ENCODE measurements at places on chromosomes 2 and 18.

GRCh38 chr18:22465859-22466457 is 48.2 kb upstream of the CTAGE1 start:
- peak; percentile 98 for DNase-seq

- peak; percentile 76 for DNase-seq
Observed at GRCh38 chr2:152718909-152719645, 657 bp downstream of the ARL6IP6 start.

DNA sequence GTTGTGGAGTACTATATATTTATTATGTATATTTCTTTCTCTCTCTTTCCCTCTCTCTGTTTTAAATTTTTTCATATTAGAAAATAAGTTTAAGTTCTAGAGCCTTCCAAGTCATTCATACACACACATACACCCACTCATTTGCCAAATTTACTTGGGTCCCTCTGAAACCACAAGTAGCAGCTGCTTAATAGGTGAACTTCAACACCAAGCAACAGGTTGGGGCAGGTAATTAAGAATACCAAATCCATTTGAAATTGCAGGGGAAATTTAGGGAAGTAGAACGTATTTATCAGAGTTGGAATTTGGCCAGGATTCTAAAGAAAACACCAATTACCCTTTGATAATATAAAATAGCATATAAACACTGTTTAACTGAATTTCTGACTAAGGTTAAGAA is 75.0 kb upstream of the RBBP8 start:
- DNase-seq, result no peak

DNA sequence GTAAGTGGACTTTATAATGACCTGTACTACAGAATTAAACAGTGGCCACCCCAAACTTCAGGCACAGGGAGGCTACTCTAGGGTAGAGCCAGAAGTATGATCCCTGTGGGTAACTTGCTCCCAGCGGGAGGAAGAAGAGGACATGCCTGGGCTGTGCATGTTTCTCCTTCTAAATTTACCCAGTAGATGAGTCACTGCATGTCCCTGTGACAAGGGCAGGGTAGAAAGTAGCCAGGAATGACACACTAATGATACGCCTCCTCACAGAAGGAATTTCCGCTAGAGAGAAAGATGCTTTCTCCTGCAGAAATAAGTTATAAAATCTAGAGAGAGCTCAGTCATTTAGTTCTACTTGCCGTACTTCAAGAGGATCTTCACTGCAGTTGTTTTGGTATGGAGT is 7.5 kb downstream of the ACYP2 start:
- DNase-seq, result peak; percentile 85

- no peak for DNase-seq
Observed at GRCh38 chr2:57100436-57100835, 916.6 kb downstream of the CCDC85A start.

DNA sequence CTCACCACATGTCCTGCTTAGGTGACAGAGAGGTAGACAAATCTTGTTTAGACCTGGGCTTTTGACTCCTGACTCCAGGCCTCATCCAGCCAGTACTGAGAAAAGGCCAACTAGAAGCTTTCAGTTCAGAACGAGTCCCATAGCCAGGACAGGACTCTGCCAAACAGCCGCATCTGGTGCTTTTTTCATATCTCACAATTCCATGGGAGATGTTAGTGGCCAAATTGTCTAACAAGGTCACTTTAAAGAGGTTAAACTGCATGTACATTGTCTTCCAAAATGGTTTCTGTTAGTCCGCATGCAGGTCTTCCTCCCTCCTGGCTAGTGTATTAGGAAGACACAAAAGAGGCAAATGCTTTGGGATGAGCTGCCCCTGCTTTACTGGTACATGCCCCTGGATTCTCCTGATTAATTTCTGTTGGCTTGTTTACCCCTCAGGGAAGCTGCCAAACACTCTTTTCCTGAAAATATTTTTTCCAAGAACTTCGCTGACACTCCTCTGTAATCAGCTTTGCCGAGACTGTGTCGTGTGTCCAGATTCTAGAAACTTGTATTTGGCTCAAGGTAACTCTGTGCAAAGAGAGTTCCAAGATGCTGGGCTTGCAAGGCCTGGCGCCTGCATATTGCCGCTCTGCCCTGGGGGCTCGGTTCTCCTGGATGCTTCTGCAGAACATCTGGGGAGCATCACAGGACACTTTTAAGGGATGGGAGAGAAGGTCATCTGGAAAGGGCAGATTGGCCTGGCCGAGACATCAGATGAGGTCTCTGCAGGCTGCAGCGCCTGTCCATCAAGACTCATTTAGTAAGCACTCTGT is 209.2 kb upstream of the APCDD1 start:
- no peak for DNase-seq

GRCh38 chr2:95056461-95057459 is 31.3 kb downstream of the MAL start:
- DNase-seq, result peak; percentile 94

GRCh38 chr2:43169099-43169945 is 57.1 kb downstream of the ZFP36L2 start:
- no peak for DNase-seq
